ENCODE measurements at places on chromosomes 3 and 15.

DNA sequence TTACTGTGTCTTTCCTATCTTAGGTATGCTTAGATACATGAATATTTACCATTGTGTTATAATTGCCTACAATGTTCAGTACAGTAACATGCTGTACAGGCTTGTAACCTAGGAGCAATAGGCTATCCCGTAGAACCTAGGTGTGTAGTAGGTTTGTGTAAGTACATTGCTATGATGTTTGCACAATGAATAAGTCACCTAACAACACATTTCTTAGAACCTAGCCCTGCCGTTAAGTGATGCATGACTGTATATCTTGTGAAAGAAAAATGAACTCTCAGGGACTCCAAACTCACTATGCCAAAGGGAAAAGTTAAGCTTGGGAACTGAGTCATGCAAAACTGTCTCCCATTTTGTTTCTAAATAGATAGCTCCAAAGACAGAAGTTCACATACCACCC is 91.5 kb upstream of the ACP3 start:
- no peak for DNase-seq

GRCh38 chr15:63727542-63727941 is 106.2 kb downstream of the HERC1 start:
- peak; percentile 18 for DNase-seq

DNA sequence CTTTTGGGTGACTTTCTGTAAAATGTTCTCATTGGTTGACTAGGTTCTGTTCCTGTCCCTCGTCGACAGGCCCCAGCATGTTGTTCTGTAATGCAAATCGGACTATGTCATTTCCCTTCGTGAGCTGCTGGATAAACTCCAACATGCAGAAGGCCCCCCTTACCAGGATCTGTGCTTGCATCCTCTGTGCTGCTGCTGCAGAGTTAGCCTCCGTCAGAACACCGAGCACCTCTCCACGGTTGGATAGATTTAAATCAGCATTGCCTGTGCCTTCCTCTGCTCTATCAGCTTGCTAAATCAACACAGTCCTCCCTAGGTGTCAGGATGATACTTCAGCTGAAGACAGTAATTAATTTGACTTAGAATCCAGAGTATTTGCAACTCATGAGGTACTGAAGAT is 12.7 kb upstream of the MINDY4B start:
- DNase-seq, result no peak

GRCh38 chr15:86903642-86904421 is 824.2 kb downstream of the AGBL1 start:
- no peak for DNase-seq

DNA sequence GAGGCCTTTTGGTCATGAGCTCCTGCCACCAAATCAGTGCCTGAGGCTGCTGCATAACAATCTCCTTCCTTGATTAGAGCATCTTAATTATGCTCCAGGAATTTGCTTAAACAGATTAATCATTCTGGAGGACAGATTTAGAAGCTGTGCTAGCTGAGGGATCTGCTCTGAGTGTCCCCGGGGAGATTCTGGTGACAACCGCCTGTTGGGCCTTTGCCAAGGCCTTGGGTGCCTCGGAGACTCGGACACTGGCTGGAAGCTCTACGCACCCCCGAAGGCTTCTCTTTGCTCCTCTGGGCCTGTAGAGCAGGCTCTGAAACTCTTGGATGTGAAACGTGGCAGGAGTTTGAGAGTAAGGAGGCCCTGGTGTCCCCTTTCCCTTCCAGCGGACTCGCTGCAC is 264.1 kb downstream of the CD47 start:
- no peak for DNase-seq

DNA sequence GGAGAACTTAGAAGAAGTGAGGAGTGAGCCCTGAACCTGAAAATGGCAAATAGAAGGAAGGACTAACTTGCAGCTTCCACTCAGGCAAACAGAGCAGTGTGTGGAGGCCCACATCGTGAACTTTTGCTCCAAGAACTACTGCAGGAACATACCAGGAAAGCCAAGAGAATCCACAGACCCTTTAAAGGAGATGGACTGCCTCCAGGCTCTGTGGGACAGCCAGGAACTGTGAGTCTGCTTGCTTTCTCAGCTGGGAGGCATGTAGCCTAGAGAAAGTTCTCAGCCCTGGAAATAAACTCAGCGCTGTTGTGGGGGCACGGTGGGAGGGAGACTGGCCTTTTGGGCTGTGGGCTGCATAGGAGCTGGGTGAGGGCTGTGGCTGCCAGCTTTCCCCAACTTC is 93.0 kb downstream of the SNRK start:
- DNase-seq, result no peak

GRCh38 chr3:37645517-37646380 is 215.9 kb upstream of the CTDSPL start:
- no peak for DNase-seq

DNA sequence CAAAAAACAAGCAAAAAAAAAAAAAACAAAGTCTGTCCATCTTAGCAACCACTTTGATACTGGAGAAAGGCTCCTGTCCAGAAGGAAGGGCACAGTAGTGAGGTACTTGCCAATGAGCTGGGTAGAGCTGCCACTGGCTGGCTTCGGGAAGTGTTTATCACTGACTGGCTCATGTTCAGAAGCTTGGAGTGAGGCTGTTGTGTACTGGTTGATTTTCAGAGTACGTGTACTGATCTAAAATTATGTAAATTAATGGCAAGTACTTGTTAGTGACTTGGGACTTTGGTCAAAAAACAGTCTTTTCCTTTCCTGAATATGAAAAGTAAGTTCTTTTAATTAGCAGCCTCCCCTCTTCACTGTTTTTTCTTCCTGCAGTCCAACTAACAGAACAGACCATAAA is 979 bp upstream of the ZNF621 start:
- DNase-seq, result no peak

DNA sequence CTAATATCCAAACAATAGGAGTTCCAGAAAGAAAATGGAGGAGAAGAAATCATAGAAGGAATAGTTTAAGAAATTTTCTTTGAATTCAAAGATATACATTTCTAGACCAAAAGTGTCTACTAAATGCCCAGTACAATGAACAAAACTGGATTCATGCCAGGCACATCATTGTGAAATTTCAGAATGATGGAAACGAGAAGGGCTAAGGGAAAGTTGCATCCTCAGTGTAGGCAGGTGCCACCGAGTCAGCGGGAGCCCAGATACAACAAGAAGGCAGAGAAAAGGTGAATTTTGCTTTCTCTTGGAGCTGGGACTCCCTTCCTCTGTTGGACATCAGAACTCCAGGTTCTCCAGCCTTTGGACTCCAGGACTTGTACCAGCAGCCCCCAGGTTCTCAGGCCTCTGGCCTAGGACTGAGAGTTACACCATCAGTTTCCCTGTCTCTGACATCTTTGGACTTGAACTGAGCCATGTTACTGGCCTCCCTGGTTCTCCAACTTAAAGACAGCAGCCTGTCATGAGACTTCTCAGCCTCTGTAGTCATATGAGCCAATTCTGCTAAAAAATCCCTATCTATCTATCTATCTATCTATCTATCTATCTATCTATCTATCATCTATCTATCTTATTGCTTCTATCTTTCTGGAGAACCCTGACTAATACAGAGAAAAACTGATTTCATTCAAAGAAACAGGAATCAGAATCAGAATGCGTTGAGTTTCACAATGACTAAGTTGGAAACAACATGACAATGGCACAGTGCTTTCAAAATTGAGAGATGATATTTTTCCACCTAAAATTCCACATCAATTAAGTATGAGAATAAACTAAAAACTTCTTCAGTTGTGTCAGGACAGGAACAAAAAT is 207.7 kb downstream of the FAM43A start:
- DNase-seq, result no peak

GRCh38 chr3:42190701-42191442 is 75.1 kb downstream of the CCK start:
- DNase-seq, result peak; percentile 25

DNA sequence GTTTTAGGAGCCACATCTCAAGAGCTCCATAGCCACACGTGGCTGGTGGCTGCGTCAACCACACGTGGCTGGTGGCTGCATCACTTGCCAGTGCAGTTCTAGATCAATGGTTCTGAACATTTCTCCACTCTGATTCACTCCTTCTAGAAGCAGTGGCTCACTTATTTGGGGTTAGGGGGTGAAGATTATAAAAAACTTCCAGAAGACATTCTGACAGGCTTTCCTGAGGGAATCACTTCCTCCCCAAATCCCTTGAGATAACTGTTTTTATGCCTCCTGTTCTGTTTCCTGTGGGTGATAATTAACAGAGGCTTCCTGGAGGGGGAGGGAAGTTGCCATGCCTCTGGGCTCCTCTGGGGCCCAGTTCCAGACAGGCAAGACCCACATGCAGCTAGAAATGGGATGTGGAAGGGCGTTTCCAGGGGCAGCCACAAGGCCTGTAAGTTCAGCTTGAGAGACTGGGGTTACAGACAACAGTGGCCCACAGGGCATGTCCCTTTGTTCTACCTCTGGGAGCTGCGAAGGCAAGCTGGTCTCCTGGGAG is 23.6 kb downstream of the HEG1 start:
- DNase-seq, result no peak

GRCh38 chr3:197613199-197613598 is 57.4 kb upstream of the BDH1 start:
- no peak for DNase-seq

Data from NCI-H1092 treated with DMSO at 0.1 percent for 48 hours (cell line).